ENCODE measurements at places on chromosomes 3 and 15. TPM values are rescaled to one million over a fixed set of nuclear protein-coding genes. Genes with fewer than 3 reads are reported as not detected.

ATP13A4 gene
- not detected for total RNA-seq

DNA sequence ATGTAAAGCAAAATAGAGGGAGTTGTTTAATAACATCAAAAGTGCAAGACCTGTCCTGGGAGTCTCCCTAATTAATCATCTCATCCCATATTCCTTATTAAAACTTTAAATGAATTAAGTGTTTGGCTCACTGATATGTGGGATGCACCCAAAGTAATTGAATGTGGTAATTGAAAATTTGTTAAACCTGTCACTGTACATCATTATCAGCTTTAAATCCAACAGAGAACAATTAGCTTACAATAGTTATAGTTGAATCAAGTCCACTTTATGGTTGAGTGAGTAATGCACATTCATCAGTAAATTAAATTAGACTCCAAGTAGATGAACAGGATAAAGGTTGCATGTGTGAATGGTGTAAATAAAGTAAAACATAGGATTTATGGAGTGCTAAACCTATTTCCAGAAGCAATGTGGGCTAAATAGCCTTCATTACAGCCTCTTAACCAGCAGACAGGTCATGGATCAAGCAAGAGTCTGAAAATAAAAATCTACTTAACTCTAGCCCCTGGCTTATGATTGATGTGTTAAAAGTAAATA is 608.2 kb upstream of the CCDC54 start:
- H3K27ac ChIP-seq, result no peak overlapping the region
- no peaks in the 10 kb centered on the region for H3K4me1 ChIP-seq
- no peaks in the 10 kb centered on the region for H3K36me3 ChIP-seq
- no peaks in the 10 kb centered on the region for H3K27me3 ChIP-seq
- H3K4me3 ChIP-seq, result no peak overlapping the region
- no peak for DNase-seq

DNA sequence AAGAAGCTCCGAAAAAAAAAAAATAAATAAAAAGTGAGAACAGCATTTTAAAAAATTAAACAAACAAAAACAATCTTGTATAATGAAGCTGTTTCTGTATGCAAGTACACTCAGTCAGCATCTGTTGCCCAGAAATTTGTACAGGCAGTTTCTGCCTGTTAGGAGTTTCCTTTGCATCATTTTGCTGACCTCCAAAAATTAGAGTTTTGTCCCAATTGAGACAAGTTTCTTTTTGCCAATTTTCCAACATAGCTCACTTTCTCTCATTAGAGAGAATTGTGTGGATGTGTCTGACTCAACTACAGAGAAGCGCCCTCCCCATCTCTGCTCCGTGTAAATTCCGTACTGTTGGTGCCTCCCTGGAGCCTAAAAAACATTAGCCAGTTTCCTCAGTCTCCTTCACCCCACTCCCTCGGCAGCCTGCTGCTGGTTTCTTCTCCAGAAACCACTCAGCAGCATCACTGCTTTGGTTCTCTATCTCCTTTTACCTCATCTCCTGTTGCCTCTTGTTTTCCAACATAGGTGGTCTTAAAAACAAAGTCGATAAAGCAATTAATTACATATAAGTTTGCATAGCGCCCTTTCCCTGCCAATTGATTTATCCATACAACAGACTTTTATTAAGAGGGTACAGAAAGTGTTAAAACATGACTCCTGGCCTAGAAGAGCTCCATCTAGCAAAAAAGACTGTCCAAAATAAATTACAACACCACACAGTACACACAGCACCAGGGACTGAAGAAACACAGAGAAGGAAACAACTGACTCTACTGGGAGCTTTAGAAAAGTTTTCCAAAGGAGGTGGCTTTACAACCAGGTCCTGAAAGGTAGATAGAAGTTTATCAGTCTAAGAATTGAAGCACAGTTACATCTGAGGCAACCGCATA is 286.7 kb downstream of the SHOX2 start:
- H3K27ac ChIP-seq, result no peak overlapping the region
- H3K4me3 ChIP-seq, result no peak overlapping the region
- no peaks in the 10 kb centered on the region for H3K27me3 ChIP-seq
- H3K4me1 ChIP-seq, result no peaks in the 10 kb centered on the region
- no peak for DNase-seq

DNA sequence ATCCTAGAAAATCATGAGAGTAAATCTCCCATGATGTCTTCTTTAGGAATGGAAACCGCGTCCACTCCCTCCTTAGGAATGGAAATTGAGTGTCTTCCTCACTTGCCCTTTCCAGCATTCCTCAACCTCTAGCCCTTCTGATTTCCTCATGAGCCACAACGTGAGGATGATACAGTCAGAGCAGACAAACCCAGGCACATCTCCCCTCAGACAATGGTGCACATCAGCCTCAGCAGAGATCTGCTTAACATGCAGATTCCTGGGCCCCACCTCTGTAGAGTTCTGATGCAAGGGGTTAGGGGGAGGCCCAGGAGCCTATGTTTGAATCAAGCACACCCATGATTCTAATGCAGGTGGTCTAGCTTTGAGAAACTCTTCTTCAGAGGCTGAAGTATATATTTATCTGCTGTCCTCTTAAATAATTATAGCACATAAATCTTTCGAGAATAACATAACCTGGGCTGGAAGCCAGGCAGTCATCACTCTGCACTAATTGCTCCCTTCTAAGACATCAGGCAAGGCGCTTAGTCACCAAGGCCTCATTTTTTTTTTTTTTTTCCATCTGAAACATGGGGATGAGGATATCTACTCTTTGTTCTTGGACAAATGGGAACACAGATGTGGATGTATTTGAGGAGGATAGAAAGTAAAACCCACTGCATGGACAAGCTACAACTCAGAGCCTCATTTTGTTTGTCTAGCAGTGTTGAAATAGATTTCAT is 81.7 kb downstream of the PRICKLE2 start:
- no peaks in the 10 kb centered on the region for H3K4me1 ChIP-seq
- no peak overlapping the region for H3K4me3 ChIP-seq
- no peaks in the 10 kb centered on the region for H3K27me3 ChIP-seq
- peak overlapping the region; percentile 15 for H3K27ac ChIP-seq
- peaks cover 26% of the 10 kb centered on the region for H3K36me3 ChIP-seq
- no peak for DNase-seq

- H3K27ac ChIP-seq, result no peak overlapping the region
- H3K4me3 ChIP-seq, result no peak overlapping the region
- H3K27me3 ChIP-seq, result no peaks in the 10 kb centered on the region
- DNase-seq, result no peak
- no peaks in the 10 kb centered on the region for H3K36me3 ChIP-seq
- no peaks in the 10 kb centered on the region for H3K4me1 ChIP-seq
These were observed 517.4 kb downstream of the TUSC7 start for GRCh38 chr3:117226932-117227331.

GRCh38 chr15:56307180-56307579 is 58.0 kb upstream of the TEX9 start:
- H3K4me3 ChIP-seq, result no peak overlapping the region
- no peaks in the 10 kb centered on the region for H3K4me1 ChIP-seq
- no peaks in the 10 kb centered on the region for H3K36me3 ChIP-seq
- no peak for DNase-seq
- no peak overlapping the region for H3K27ac ChIP-seq
- no peaks in the 10 kb centered on the region for H3K27me3 ChIP-seq

DNA sequence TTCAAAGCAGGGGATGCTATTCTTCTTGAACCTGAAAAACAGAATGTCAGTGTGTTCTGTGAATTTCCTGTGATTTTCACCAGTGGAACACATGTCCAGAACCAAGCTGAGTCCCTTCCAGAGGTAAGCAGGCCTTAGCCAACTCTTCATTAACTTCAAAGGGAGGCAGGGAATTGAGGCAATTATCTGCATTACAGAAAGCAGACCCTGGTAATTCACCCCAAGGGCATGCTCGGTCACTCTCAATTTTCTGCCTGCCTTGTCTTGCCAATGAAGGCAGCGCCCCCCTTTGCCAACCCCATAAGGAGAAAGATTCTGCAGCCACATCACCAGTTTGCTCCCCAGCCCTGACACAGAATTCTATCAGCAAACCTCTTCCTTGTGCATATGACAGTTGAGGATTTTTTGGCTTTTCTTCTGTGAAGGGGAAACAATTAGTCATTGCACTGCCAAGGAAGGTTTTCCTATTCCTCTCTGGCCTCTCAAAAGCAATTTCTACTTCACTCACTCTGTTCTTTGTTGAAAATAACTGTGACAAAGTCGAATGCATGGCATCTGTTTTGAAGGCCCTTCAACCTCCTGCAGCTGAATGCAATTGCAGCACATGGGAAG is 85.3 kb downstream of the HHLA2 start:
- no peaks in the 10 kb centered on the region for H3K27me3 ChIP-seq
- no peaks in the 10 kb centered on the region for H3K36me3 ChIP-seq
- H3K27ac ChIP-seq, result no peak overlapping the region
- DNase-seq, result no peak

All from right atrium auricular region (tissue), 2 donors.